GOT3 (cell line): ENCODE measurements at places on chromosomes 3 and 15.

GRCh38 chr3:107660306-107660976 is 137.7 kb downstream of the BBX start:
- no peak for DNase-seq

- DNase-seq, result no peak
Measured at GRCh38 chr3:128572644-128573105, 77.9 kb downstream of the RPN1 start.

- no peak for DNase-seq
Measured at GRCh38 chr3:102682741-102683140, 247.9 kb downstream of the ZPLD1 start.

- DNase-seq, result no peak
Measured at GRCh38 chr3:179149406-179149867, 1.3 kb downstream of the PIK3CA start.

GRCh38 chr3:51024765-51025632 is 350.3 kb downstream of the DOCK3 start:
- DNase-seq, result no peak

GRCh38 chr3:170040418-170040817 is 2.6 kb downstream of the GPR160 start:
- no peak for DNase-seq

- no peak for DNase-seq
Measured at GRCh38 chr3:121995161-121996137, 26.6 kb downstream of the ILDR1 start.

DNA sequence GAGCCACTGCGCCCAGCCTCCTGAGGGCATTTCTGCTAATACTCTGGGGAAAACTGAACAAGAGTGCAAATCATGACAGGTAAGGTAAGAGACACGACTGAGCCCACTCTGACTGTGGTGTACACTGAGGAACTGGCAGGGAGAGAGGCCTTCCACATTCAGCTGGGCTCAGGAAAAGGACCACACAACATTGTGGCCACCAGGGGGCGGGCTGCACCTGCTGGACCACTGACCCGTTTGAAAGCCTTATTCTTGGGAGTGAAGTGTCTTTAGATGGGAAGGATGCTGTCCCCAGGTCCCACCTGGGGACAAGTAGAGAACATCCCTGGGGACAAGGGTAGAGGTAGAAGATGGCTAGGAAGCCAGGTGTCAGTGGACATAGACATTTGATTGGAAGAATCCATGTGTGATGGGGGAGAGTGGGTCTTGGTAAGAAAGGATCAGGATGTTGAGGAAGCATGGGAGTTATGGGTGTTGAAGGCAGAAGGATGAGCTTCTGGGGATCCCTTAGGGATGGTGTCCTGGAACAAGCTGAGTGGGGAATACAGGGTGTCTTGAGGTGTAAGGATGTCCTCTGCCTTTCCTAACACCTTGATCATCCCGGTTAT is 6.2 kb upstream of the CTDSPL start:
- peak; percentile 27 for DNase-seq

DNA sequence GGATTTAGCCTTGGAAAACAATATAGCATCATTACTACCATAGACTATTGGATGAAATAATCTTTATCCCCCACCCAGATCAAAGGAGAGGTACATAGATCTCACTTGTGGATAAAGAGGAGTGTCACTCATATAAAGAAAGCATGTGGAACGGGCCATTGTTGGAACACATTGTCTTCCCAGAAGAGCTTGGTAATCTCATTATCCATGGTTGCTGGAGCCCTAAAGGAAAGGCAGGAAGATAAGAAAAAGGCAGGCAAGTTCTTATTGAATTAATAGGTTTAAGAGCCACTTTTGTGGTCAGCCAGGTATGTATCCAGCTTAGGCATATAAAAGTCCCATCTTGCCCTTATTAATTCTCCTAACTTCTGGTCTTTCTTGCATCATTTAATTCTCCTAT is 659.1 kb downstream of the GRM7 start:
- DNase-seq, result no peak
